Stimulated activated CD8-positive, alpha-beta memory T cell treated with anti-CD3 and anti-CD28 coated beads, Interleukin-15, amount 100 ng/mL, for 24 hours (primary cell): ENCODE measurements at places on chromosomes 4 and X.

DNA sequence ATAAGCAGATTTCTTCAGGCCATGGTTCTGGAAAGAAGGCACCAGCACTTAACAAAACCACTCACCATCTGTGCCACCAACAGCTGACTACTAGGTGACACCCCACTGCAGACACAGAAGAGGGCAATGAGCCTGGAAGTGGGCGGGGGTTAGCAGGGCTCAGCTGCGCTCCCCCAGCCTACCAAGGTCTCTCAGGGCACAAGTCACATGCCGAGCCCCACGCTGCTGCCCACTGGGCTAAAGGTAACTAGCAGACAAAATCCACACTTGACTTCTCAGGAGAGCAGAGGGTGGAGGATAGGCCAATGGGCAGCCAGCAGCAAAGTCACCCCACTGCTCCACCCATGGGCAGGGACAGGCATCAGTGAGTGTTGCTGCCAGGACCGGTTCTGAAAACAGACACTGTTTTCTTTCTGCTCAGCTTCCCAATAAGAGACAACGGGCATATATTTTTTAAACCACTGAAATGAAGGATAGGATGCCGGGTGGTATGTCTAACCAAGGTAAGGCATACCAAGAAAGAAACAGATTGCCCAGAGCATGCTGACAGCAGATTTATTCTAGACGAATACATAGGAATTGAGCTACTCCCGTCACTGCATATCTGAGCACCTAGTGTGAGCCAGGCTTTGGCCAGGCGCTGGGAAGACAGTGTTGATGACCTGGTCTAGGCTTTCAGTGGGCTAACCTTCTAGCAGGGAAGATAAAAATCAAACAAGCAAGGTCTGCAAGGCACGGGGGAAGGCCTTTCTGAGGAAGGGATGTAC lies 20.1 kb downstream of the ACSL1 start:
- DNase-seq = no peak

- DNase-seq = no peak
These were observed 165.0 kb downstream of the EFHC2 start for GRCh38 chrX:44178274-44179053.

GRCh38 chr4:10007793-10008608 lies 13.3 kb downstream of the SLC2A9 start:
- no peak for DNase-seq

DNA sequence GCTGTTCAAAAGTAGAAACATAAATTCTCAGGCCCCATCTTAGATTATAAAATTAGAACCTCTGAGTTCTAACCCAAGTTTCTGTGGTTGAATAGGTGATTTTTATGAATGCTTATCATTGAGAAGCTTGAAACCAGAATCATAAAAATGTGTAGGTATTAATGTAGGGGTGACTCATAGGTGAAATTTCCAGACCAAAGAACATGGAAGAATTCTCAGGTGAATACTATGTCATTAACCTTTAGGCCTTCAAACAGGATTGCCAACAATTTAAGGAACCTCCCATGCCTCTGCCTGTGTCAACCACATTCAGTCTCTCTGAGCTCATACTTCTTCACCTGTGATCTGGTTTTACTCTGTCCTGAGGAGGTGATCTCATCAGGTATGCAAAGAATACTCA lies 177.8 kb downstream of the NPFFR2 start:
- no peak for DNase-seq

DNA sequence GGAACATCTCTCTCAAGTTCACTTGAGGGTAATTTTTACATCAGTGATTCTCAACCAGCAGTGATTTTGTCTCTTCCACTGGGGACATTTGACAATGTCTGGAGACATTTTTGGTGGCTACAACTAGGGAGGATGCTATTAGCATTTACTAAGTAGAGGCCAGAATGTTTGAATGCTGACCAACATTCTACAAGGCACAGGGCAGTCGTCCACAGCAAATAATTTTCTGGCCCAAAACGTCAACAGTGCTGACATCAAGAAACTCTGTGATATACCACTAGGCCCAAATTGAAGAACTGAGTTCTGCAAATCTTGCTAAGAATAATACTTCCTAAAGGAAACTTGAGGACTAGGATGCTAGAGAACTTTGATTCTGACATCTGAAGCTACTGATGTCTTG lies 7.1 kb downstream of the KLKB1 start:
- DNase-seq = no peak

DNA sequence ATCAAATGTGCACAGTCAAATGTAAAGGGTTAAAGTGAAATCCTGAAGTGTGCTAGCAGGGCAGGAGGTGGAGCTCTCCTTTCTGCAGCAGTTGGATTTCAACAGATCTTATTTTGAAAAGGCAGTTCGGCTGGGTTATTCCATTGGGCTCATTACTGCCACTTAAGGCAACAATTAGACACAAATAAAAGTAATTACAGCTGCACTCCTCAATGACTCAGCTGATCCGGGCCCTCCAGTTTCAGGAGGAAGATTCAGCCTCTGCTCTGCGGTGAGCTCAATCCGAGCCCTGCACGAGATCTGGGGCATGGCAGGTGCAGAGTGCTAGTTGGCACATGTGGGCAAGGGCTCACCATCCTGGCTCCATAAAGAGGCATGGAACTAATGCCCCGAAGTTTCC lies 85.4 kb downstream of the PHKA2 start:
- DNase-seq = no peak
